ENCODE measurements at places on chromosomes 13 and 19.

- DNase-seq, result no peak
Observed at GRCh38 chr19:50932018-50932689, 20.7 kb downstream of the KLK5 start.

- peak; percentile 83 for DNase-seq
Observed at GRCh38 chr19:13093407-13094105, 9.1 kb downstream of the LYL1 start.

- DNase-seq, result peak; percentile 34
Observed at GRCh38 chr19:11090997-11091702, 1.9 kb downstream of the LDLR start.

- DNase-seq, result no peak
Observed at GRCh38 chr13:20446405-20446804, 79.3 kb downstream of the CRYL1 start.

DNA sequence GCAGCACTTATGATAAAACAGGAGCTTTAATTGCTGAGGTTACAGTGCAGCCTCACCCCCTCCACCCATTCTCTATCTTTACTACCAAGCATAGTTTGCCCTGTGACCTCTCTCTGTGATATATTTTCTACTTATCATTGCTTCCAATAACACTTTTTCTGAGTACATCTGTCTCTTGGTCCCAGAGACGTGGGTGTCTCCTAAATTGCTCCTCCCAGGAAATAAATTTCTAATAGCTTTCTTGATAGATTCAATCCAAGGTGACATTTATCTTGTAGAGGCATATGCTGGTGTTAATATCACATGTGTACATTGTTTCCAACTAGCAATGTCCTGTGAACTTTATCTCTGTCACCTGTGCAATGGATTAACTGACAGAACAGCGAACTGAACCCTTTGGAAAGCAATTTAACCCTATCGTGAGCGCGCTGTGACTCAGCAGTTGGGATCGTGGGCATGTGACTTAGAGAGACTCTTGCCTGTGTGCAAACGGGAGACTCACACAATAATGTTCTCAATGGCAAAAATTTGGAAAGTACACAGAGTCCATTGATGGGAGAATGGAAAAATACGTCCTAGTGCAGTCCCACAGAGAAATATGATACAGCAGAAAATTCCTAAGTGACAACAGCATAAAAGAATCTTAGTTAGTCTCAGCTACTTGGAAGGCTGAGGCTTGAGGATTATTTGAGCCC, 7.0 kb upstream of the MAP2K2 start:
- DNase-seq, result no peak
